Heart right ventricle (tissue), 16 donors: ENCODE measurements at places on chromosomes 4 and X. TPM values are rescaled to one million over a fixed set of nuclear protein-coding genes. Genes with fewer than 3 reads are reported as not detected.

CENPVL1 gene
- total RNA-seq = not detected

- DNase-seq = no peak
These were observed 5.0 kb downstream of the GRPEL1 start for GRCh38 chr4:7062816-7063215.

DNA sequence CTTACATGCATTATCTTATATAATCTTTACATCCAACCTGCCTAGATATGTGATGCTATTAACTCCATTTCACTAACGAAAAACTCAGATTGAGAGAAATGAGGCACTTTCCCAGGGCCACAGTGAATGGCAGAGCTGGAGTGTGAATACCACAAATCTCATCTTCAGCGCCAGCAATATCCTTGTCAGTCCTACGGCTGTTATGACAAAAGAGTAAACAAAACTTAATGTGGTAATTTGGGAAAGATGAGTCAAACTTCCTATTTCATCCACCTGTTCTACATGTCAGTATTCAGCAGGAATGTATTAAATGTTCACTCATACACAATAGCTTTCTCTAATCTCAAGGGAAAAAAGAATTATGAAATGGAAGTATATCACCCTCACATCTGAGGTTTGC lies 56.9 kb downstream of the FAT1 start:
- no peak for DNase-seq

DNA sequence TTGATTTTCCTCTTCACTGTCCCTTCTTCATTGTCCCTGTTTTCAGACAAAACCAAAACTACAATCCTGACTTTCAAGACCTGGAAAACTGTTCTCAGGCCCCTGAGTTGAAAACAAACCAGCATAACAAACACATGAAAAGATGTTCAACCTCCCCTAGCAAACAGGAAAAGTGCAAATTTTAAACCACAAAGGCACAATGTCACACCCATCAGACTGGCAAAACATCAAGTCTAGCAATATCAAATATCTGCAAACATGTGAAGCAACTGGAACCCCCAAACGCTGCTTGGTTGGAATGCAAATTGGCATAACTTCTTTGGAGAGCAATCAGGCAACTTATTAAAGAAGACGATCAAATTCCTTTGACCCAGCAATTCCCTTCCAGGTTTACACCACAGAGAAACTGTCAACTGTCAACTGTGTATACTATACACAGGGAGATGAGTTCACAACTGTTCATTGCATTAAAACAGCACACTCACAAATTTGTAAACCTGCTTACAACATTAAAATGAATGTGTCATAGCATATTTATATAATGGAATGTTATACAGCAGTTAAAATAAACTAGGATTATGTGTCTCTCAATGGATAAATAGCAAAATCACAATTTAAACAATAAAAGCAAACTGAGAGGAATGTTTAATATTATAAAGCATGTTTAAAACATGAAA lies 7.0 kb downstream of the USP46 start:
- no peak for DNase-seq

DNA sequence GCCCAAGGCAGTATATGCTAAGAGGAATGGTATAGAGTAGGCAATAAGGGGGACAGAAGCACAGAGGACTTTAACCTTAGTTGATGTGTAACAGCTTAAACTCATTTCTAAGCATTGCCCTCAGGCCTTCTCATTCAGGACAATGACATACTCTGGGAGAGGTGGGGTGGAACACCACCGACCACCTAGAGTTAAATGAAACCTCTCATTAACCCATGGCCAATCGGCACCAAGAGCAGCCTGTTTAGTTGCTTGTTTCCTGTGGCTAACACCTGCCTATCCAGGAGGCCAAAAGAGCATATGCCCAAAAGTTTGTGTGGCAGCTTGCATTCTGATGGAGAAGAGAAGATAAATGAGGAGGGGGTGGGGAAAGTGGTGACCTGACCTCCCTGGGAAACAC lies 88.7 kb upstream of the PLAC1 start:
- no peak for DNase-seq

MAGEH1 gene
- total RNA-seq = 13.8 TPM

- no peak for DNase-seq
These were observed 41.3 kb upstream of the UGT2B4 start for GRCh38 chr4:69536980-69537379.

- DNase-seq = peak; percentile 43
These were observed 355.1 kb downstream of the HS3ST1 start for GRCh38 chr4:11073621-11074051.

- DNase-seq = no peak
These were observed 1234.6 kb downstream of the FAM133A start for GRCh38 chrX:94908648-94909047.

DNA sequence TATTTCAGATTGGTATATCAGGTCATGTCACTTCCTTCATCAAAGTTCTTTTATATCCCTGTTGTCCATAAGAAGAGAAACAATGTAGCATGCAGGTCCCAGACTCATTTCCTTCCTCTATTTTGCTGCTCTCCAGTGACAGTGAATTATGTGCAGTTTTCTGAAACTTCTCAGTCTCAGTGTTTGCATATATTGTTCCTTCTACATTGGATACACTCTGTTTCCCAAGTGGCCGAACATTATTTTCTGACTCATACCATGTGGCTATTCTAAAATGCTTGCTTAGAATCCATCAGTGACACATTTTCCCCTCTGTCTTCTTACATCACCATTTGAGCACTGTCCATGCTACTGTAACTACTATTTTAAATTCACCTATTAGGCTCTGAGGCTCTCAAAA lies 305.7 kb downstream of the PDHA2 start:
- no peak for DNase-seq

- no peak for DNase-seq
These were observed 113.3 kb upstream of the OTUD4 start for GRCh38 chr4:145293658-145294057.

DNA sequence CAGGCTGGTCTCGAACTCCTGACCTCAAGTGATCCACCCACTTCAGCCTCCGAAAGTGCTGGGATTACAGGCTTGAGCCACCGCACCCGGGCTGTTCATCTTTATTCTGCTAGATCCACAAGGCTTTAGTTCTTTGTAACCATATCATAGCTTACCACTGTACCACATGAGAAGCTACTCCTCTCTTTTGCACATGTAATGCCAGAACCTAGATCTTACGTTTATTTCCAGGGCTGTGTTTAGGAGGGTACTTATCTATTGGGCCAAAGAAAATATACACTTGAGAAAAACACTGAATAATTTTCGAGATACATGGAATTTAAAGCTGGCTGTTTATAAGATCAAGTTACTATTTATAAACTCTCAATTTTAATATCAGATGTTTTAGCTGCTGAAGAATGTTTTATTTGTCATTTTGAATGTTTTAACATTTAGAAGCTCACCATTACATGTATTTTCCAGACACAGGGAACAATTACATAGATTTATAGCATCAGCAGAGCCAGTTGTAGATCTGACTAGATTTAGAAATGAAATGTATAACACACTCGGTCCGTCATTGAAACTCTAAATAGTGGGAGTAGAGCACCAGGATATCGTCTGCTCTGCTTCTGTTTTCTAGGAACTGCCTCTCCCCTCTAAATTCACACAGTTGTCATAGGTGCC lies 155.3 kb upstream of the HAND2 start:
- no peak for DNase-seq

CENPVL2 gene
- not detected for total RNA-seq

PPP1R3F gene
- total RNA-seq = 25.2 TPM

SSX4B gene
- total RNA-seq = not detected

GRCh38 chrX:2703991-2704369 lies 12.9 kb downstream of the CD99 start:
- DNase-seq = peak; percentile 38

DNA sequence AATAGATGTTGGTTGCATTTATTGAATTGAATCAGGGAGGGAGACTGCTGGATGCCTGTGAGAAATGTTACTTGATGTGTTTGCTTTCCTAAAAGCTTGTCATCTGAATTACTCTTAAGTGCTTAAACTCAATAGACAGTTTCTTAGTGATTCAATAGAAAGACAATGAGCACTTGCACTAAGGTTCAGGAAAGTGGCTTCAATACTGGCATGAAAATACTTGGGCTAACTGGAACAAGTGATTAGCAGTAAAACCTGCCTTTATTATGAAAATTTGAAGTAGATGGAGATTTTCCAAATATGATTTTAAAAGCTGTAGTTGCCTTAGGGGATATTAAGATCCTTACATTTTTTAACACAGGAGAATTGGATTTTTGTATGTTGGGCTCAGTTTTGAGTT lies 123.3 kb downstream of the RNF150 start:
- no peak for DNase-seq

ODAM gene
- total RNA-seq = not detected

ETDA gene
- total RNA-seq = not detected

DNA sequence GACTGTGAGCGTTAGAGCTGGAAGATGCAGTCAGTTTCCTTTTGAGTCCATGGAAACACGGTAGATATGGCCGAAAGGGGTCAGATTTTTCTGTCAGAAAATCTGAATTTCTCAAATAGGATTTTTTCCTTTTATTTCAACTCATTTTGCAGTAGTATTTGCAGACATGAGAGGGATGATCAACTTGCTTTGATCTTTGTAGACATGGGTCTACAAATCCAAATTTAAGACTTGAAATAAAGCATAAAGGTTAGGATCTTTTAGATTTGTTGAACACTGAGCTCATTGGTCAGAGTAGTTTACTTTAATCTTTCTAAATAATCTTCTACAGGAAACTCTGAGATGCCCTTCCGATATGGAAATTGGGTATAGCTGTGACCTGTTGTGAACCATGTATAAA lies 44.7 kb downstream of the DOCK11 start:
- DNase-seq = no peak

GC gene
- total RNA-seq = not detected

- no peak for DNase-seq
These were observed 49.6 kb downstream of the UGT2A2 start for GRCh38 chr4:69589884-69590283.

GRCh38 chrX:138128027-138128671 lies 562.2 kb downstream of the ZIC3 start:
- peak; percentile 3 for DNase-seq

DNA sequence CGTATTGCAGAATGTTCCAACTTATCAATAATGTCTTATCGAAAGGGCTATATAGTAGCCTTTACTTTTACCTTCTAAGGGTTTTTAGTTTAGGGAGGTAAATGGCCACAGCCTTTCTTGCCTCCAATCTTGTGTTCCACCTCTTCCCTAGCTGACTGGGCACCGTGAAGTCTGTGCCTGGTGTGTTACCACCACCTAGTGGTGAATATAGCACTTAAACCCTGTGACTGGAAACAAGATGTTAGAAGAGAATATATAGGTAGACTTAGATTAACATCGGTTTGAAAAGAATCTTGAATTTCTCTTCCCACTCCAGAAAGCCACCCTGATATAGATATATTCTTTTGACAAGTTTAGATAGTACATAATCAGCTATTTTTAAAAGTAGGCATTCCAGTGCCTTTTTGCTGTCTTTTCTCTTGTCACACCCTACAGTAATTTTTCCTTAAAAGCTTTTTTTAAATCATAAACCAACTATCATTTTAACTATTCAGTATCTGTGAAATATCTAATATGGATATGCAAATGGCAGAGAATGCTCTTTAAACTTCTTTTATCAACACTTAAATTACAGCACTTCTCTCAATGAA lies 27.8 kb upstream of the ADH7 start:
- no peak for DNase-seq

PARM1 gene
- total RNA-seq = 62.4 TPM

- no peak for DNase-seq
These were observed 1177.6 kb downstream of the ADGRL3 start for GRCh38 chr4:62377700-62378099.

FREM3 gene
- not detected for total RNA-seq

GUCY1A1 gene
- total RNA-seq = 74.6 TPM

- no peak for DNase-seq
These were observed 355.7 kb upstream of the GNPDA2 start for GRCh38 chr4:45082101-45082500.

S100G gene
- not detected for total RNA-seq

GRCh38 chr4:122665161-122665929 lies 44.5 kb upstream of the IL21 start:
- DNase-seq = no peak

GRCh38 chr4:156243015-156243414 lies 289.3 kb upstream of the CTSO start:
- DNase-seq = no peak

GRCh38 chr4:77100234-77100633 lies 24.4 kb upstream of the CCNI start:
- no peak for DNase-seq

ADGRL3 gene
- total RNA-seq = 3.6 TPM

CT45A3 gene
- total RNA-seq = not detected

GRCh38 chr4:19752599-19752998 lies 499.1 kb upstream of the SLIT2 start:
- DNase-seq = no peak

VSIG4 gene
- total RNA-seq = 33.2 TPM

OTC gene
- not detected for total RNA-seq

DNA sequence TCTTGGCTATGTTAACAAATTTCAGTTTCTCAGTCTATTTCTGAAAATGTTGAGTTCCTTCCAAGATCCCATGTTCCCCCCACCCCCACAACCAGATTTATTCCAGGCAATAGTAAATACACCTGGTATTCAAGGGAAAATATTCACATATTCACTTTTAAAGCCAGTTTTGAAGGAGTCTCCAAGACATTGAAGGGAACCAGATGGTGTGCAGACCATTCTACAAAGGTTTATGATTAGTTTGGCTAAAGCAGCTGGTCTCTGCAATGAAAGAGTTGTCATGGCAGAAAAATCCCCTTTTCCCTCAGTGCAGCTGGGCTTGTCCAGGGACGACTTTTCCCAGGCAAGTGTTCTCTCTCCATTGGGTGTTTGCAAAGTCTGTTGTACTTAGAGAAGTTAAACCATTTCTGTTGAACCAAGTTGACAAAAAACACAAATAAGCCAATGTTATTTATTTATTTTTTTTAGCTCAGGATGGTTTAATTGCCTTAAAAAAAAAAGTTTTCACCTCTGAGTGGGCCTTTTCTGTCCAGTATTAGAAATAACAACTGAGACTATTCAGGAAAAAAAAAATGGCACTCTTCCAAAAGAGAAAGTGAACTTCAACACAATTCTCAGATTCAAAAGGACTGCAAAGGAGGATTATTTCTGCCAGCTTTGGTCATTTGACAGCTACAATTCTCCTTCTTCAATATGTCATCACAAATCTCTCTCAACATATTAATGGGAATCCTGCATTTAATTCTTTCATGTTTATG lies 410.6 kb downstream of the IL1RAPL1 start:
- DNase-seq = peak; percentile 22
